ENCODE measurements at places on chromosomes 7 and 10.

DNA sequence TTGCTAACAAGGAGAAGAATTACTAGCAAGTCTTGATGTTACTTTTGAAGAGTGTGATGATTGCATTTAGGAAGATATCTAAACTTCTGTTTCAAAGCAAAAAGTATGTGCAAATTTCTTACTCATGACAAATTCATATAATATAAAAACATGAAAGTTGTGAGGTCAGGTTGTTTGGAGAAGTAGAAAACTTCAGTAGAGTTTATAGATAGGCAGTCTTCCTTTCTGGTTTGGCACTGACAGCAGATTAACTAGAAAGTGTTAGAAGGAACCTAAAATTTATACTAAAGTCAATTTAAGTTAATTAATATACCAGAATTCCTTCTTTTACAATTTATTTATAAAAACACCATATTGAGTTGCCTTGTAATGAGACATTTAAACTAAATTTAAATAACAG, 16.9 kb downstream of the PTEN start:
- DNase-seq: no peak

- DNase-seq: peak; percentile 76
Measured at GRCh38 chr10:21519941-21520436, 5.5 kb downstream of the SKIDA1 start.

DNA sequence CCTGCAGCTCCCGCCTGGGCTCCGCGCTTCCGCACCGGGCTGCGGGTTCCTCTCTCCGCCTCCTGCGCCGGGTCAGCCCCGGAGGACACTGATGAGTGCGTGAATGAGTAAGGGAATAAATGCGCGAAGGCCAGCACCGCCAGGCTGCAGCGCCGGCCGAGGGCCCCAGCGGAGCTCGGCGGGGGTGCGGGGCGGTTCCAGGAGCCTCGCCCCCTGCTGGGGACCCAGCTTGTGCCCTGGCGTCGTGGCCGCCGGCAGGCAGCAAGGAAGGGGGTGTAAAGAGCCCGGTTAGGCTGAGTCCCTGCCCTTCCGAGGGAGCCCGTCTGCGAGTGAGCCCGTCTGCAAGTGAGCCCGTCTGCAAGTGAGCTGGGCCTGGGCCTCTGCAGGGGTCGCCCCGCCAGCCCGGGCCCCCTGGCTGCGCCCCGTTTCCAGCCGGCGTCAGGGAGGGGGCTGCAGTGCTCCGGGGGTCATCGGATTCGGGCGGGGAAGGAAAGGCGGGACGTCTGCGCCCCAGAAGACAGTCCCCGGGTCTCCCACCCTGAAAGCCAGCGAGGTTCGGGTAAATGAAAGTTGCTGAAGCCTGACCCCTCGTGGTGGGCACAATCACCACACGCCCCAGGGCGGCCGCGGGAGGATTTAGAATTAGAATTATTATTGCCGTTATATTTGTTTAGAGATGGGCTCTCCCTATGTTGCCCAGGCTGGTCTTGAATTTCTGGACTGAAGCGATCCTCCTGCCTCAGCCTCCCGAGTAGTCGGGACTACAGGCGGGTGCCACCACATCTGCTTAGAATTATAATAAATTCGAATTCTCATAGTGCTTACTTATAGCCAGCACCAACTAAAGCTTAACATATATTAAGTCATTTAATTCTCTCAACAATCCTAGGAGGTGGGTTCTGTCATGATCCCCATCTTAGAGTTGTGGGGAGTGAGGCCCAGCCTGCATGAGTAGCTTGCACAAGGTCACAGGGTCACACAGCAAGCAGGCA, 8.6 kb upstream of the CRYGN start:
- DNase-seq: peak; percentile 87

DNA sequence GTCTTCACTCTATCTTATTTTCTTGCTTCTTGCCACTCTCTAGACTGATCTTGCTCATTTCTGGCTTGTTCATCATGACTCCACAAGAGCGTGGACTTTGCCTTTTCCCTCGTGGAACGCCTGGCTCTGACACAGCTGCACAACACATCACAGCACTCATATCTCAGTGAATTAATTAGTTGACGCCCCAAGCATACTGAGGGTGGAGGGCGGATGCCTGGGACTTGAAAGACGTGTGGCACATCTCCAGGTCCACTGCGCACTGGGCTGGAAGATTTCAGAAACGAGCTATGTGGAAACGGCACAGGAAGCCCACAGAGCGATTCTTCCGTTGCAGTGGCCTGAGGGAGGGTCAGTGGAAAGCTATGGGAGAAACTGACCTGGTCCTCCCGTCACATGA, 23.6 kb upstream of the PLEKHA1 start:
- DNase-seq: no peak

DNA sequence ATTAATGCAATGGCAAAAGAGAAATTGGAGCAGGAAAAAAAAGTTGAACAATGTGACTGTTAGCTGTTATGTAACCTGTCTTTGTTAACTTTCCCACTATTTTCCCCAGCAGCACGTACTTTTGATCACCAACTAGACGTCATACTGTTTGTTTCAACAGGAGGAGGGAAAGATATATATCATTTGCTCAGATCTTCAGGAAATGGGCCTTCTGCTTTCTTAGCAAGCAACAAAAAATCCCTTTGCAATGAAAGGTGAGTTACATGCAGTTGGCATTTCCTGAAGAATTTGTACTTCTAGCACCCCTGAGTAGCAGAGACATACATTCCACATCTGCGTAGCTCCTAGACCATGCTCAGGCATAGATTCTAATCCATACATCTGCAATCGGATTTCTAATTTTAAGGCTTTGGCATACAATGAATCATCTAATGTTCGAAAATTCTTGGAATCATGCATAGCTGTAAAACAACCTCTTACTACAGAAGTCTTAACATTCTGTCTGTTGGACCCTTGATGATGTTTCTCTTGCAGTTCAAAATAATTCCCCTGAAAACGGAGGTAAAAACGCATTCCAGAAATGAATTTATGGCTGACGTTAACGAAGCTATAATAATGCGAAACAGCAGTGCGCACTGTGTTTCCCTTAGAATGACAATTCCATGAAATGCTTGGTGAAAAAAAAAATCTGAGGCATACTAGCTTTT, 286.9 kb upstream of the MGMT start:
- DNase-seq: no peak

DNA sequence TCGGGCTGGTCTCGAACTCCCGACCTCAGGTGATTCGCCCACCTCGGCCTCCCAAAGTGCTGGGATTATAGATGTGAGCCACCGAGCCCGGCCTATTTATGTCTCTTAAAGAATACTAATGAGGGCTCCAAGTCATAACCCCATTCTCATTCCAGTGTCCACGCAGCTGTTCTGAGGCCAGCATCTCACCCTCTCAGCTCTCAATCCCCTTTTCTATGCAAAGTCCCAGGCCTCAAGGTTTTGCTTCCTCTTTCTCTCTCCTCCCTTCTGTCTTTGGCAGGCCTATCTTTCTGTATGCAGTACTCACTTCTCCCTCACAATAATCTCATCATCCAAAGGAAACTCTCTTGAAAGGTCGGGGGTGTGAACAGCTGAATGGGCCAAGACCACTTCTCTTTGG, 28.0 kb upstream of the VSIR start:
- DNase-seq: no peak

DNA sequence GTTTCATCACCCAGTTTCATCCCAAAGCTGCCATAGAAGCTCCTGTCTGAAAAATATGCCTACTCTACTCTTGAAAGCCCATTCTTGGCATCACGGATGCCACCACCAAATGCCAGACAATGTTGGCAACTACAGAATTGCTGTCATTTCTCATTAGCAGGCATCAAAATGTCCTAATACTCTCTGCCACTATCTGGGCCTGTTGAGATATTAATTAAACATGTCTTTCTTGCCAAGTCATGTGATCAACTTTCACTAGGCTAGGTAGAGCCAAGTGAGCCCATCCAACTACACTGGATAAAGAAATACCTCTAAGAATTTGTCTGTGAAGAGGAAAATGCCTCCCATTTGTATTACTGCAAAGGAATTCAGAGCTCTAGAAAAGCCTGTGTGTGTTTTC, 1093.3 kb upstream of the C7orf33 start:
- DNase-seq: no peak

DNA sequence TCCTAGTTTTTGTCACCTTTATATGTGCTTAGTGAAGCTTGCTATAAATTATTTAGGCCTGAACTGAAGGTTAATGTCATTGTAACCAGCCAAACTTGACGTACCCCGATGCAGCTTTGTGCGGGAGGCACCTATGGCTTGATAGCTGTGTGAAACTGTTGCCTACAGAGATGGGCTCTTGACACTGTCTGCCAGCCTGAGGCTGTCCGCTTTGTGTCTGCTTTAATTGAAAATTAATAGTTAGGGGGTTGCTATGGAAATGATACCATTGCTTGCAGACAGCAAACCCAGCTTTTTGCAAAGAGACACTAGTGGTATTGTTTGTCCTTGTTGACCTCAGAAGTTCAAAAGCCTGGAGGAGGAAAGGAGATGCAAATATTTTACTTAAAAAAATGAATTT, 2.1 kb upstream of the FOXP2 start:
- no peak for DNase-seq

DNA sequence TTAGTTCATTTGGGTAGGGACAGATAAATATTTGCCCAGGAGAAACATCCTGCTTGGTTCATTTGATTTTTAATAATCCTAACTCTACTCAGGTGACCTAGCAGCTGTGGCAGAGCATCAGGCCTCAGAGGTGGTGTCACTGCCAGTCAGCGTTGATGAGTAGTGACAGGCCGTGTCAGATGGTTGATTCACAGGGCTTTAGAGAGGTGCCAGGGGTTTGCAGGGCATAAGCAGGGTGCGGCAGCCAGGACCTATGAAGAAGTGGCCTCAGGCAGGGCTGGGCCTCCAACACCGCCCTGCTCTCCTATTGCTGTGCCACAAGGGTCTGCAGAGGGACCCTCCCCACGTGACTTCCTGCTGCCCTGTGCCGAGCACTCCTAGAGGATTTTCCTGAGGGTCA, 128.1 kb downstream of the HECW1 start:
- no peak for DNase-seq

DNA sequence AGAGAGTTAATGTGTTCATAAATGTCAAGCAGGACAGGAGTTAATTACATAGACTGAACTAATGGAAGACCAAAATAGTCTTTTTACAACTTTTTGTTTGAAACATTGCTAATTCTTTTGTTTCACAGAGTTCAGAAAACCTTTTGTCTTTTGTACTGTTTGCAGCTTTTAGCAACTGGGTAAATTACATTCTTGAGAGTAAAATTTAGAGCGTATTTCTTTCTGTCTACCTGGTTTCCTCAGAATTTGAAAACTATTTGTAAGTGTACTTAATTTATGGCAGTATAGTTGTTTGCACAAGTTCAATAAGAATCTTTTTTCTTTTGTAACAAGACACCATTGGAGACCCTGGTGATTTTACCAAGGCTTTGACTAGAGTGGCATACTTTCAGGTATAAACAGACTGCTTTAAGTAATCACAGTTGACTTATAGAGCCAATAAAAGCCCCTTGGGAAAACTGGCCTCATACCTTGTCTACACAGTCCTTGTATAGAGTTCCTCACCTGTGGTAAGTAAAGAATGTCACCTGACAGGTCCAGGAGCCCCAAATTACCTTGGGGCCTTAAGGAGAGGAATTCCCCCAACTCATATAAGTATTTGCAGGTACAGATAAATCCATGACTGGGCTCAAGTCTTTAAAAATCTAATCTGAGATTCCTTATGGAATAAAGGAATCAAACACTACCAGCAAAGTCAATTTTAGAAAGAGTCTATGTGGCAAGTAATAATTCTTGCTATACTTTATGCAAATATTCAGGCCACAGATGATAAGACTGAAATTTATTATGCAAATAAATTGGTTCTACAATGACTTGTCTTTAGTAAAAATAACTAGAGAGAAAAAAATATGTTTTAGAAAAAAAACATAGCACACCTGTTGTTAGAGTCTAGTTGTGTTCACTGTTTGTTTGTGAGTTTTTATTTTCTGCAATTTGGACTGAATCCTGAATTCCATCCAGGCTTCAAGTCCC, 23.6 kb upstream of the CREB3L2 start:
- no peak for DNase-seq

DNA sequence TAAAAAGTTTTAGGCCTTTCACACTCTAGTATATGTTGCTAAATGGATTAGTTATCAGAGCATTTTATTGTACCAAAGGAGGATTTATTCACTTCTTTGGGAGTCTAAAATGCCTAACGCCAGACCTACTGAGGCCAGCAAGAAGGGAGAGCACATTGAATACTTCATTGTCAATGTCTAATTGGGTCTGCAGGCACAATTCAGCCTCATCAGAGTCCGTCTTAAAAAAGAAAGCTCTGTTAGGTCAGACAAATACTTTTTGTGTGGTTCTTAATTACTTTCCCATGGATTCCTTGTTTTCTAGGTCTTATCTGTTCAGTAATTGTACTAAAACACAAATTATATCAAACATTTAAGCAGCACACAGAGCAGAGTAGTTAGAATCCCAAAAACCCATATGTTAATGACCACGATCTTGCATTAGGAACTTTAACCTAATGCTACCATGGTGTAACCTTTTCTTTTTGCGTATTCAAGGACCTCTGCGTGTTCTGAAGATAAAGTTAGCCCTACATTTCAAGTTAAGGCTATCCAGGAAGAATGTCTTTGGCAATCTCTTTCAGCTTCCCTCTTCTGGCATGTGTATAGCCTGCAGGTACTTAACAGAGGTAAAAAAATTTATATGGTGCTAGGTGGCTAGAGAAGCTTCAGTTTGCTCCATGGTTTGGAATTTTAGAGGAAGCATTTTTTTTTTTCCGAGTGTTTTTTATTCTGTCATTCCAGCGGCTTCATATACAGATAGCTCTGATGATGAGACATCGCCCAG, 45.7 kb upstream of the STRIP2 start:
- DNase-seq: no peak

DNA sequence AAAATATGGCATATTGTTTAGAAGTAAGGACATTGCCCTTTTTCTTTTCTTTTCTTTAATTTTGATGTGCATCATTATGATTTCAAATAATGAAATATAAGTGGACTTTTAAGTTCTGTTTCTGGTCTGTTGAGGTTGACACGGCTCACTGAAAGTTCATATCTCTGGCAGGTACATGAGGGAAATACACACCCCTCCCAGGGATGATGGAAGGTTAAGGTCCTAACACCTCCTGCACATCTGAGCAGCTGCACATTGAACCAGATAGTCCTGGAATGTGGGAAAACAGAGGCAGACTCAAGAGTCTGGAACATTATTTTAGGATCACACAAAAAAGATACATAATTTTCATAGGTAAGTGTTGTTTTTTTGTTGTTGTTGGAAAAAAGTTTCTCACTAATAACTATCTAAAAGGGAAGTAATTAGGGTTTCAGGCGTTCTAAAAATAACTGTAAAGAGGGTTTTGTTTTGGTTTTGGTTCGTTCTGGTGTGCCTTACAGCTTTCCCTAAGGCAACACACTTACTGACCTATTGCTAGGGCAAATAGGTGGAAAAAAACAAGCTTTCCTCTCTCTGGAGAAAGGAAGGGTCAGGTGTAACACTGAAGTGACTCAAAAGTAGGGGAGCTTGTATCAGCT, 201.2 kb upstream of the PRKCQ start:
- no peak for DNase-seq

DNA sequence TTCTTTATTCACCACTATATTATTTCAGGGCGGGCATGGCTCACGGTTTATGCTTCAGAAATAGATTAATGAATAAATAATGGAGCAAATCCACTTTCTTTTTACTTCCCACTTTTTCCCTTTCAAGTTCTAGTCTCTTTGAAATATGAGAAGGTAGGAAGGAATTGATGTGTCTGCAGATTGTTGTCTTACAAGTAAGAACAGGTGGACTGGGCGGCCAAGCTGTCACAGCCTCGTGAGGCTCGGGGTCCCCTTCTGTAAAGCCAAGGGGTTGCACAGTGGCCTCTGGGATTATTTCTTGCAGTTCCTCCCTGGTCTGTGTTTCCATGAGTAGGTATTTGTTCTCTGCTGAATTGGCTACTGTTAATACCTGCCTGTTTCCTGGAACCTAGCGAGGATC, 11.2 kb downstream of the VWA2 start:
- DNase-seq: no peak

GRCh38 chr10:18278181-18278580, 138.0 kb downstream of the CACNB2 start:
- no peak for DNase-seq
